ENCODE measurements at places on chromosomes 4 and X. TPM values are rescaled to one million over a fixed set of nuclear protein-coding genes. Genes with fewer than 3 reads are reported as not detected.

The NEXMIF gene
- total RNA-seq = 0.35 TPM

The CD40LG gene
- total RNA-seq = not detected

The ARAP2 gene
- total RNA-seq = 7.9 TPM

The SPCS3 gene
- 54.8 TPM for total RNA-seq
